ENCODE measurements at places on chromosomes 5 and 9.

DNA sequence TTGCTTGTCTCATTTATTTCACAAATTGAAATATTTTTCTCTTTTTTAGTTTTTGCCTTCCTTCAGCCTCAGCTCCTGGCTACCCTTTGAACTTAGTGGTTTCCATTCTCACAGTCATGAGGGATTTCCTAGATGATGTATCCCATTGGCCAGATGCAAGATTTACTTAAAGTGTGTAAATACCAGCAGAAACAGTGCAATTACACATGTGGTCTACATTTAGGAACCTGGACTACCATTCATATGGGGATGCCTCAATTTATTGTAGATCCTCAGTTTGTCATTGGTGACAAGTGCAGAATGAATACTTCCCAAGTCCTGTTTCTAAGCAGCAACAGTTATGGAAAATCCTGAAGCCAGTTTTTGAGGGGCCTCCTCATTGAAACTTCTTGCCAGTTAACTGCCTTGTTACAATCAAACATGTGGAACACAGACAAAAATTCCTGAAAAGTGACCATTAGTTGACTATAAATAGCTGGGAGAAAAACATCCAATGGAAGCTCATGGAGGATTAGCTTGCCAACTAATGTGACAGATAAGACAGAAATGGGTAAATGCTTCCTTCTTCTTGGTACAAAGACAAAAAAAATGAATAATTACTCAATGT, 113.6 kb upstream of the FER start:
- DNase-seq, result no peak

GRCh38 chr5:137563646-137564397, 64.7 kb upstream of the SPOCK1 start:
- no peak for DNase-seq

DNA sequence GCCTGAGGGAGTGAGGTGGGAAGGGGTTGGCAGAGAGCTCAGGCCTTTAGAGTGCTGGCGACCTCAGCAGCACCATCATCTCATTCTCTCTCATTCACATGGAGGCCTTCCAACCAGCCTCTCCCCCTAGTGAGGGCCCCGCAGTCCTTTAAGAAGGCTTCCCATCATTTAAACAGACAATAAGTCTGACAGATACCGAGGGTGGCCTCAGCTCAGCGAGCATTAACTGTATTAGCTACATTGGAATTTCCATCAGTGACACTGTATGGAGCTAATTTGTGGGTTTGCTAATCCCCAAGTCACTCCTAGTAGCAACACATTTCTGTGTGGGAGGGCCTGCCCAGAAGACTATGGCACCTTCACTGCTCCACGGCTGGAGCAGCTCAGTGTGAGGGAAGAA, 75.8 kb downstream of the INSYN2B start:
- no peak for DNase-seq

- no peak for DNase-seq
Measured at GRCh38 chr5:152649609-152650008, 244.5 kb upstream of the NMUR2 start.

GRCh38 chr9:93965830-93966577, 10.8 kb upstream of the BARX1 start:
- no peak for DNase-seq

- no peak for DNase-seq
Measured at GRCh38 chr5:148438933-148439332, 55.2 kb downstream of the FBXO38 start.

DNA sequence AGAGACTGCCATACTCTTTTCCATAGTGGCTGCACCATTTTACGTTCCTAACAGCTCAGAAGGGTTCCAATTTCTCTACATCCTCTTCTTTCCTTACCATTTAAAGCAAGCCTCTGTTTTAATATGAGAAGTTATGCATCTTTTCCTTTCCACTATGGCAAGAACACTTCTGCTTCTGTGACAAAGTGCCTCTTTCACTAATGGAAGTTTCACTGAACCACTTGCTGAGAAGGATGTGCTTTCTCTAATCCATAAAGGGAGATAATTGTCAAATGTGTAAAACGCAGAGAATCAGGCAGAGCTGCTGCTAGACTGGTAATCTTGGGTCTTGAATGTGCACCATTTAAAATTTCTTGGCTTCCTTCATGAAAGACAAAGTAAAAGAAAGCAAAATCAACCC, 131.6 kb downstream of the PJA2 start:
- DNase-seq, result no peak

DNA sequence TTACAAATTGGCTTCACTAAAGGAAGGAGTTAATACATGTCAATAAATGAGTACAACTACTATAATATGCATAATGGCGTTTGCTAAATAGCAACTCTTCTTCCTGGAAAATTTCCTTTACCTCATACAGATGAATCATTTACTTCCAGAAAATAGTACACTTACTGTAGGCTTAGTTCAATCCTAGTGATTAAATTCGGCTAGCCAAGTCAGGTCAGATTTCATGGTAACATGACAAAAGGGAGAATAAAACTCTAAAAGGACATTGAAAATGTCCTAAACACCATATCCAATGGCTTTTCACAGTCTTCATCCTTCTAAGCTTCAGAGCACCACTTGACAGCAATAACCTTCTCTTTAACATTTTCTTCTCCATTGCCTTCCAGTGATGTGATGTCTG, 42.1 kb upstream of the ZFAND5 start:
- no peak for DNase-seq

GRCh38 chr9:20770947-20771346, 86.9 kb downstream of the FOCAD start:
- no peak for DNase-seq

DNA sequence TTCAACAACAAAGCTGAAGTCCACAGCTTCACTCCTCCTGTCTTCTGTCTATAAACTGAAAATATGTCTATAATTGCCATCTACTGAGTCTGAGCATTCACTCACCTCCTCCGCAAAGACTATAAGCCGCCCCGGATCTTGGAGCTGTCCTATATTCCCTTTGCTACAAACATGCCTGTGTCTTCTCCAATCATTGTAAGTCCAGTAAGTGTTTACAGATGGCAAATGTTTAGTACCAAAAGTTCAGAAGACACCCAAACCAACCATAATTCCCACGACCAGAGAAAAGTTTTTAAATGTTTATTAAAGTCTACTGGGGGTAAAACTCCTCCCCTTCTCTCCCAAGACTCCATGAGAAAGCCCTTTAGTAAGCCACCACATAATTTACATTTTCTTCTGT, 80.9 kb downstream of the EBF1 start:
- no peak for DNase-seq

DNA sequence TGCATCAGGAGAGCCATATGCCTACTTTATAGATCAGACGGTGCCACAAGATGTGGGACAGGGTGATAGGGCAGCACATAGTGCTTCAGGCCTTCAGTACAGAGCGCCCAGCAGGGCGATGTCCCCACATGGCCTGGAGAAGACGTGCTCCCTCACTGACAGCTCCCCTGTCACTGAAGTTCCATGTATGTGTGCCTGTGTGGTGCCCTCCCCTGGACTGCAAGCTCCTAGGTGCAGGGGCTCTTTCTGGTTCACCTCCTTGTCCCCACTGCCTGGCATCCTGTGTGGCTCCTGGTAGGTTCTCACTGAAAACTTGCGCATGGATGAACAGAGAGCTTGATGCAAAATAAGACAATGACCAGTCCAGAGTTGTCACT, 233.1 kb downstream of the GADD45G start:
- DNase-seq, result no peak

GRCh38 chr9:105204416-105204815, 40.0 kb upstream of the SLC44A1 start:
- DNase-seq, result no peak

GRCh38 chr5:15009420-15009819, 137.8 kb upstream of the ANKH start:
- DNase-seq, result no peak

GRCh38 chr9:135240871-135241311, 153.4 kb downstream of the OLFM1 start:
- no peak for DNase-seq

DNA sequence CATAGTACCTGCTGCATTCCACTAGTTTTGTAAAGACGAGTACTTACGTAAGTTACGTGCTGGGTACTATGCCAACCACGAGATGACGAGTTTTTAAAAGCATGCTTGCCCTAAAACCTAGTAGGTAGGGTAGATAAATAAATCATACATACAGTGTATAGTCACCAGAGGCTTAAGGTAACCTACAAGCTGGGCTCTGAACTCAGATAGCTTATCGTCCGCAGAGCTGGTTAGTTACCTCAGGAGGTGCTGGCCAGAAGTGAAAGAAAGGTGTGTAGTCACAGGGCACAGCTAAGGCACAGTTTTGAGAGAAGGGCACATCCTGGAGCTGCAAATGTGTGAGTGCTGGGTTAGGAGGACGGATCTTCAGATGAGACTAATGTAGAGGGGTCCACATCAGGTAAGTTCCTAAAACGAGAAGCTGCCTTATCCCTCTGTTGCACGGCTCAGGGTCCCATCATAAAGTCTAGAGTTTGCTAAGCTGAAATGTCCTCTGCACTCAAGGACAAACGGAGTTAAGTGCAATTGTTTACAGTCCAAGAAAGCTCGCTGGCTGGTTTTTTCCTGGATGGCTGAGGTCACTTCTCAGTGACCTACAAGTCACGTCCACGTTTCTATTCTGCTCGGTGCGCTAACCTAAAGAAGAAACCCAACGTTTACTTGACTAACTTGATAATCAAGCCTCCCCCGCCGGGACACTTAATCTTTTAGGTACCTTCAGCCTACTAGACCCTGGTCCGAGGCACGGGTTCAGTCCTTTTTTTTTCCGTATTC, 1.1 kb upstream of the SNX24 start:
- no peak for DNase-seq

- DNase-seq, result no peak
Measured at GRCh38 chr5:143759396-143760130, 52.4 kb upstream of the HMHB1 start.

- DNase-seq, result no peak
Measured at GRCh38 chr9:99385814-99386279, 163.8 kb downstream of the SEC61B start.

- DNase-seq, result no peak
Measured at GRCh38 chr9:22067196-22067595, 58.1 kb upstream of the CDKN2B start.

- DNase-seq, result no peak
Measured at GRCh38 chr9:14366076-14366475, 52.1 kb upstream of the NFIB start.

GRCh38 chr9:78167356-78167755, 68.5 kb upstream of the CEP78 start:
- DNase-seq, result no peak
